ENCODE measurements at places on chromosomes 12 and 14. TPM values are rescaled to one million over a fixed set of nuclear protein-coding genes. Genes with fewer than 3 reads are reported as not detected.

DNA sequence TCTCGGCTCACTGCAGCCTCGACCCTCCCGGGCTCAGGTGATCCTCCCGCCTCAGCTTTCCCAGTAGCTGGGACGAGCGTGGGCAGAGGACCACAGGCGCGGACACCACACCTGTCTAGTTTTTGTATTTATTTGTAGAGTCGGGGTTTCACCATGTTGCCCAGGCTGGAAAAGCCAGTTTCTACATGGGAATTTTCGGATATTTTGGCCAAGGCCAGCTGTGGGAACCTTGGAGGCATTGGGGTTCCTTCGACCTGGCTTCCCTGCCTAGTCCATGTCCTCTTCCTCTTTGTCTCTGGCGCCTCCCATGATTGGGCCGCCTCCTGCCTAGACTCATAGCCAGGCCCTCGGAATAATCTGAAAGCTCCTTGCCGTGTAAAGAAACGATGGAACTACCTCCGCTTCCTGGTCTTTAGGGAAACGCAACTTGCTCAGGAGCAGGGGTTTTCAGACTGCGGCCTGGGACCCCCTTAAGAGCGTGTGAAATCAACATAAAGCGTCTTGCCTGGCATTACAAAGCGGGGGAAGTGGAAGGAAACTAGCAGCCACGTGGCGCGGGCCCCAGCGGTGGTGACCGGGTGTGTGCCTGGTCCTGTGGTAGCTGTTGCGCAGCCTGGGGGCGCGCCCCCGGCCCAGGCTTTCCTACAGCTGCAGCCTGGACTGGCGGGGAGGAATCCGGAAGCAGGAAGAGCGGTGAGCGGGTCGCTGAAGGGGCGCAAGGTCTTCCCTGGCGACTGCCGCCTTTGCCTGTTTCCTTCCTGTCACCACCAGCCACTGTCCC, 1.4 kb upstream of the HSP90AA1 start:
- DNase-seq: peak; percentile 36

The RTN1 gene
- total RNA-seq: not detected

The ZDHHC22 gene
- not detected for total RNA-seq

GRCh38 chr12:65826353-65827171, 2.3 kb downstream of the HMGA2 start:
- no peak for DNase-seq

- no peak for DNase-seq
These were observed 17.6 kb upstream of the CHST11 start for GRCh38 chr12:104439137-104439536.

The KIF26A gene
- 0.17 TPM for total RNA-seq

DNA sequence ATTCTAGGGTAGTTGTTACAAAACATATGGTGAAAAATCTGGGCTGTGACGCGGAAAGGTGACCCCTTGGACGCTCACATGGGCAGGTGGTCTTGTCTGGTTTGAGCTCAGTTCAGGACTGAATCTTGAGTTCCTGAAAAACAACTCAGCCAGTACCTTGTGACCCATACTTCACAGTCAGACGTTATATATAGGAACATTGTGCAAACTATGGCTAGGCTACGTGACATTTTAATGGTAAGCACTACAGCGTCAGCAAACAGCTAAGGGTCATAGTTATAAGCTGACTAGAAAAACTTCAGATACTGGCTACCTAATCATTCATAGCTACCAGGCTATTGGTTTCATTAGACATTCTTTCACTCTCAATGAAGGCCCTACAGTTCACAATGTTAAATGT, 14.8 kb upstream of the EDDM3A start:
- no peak for DNase-seq

The OR10G3 gene
- not detected for total RNA-seq

The C12orf54 gene
- total RNA-seq: not detected

The TRHDE gene
- total RNA-seq: not detected

- no peak for DNase-seq
These were observed 115.4 kb upstream of the BTG1 start for GRCh38 chr12:92261071-92261470.

The OTX2 gene
- not detected for total RNA-seq

DNA sequence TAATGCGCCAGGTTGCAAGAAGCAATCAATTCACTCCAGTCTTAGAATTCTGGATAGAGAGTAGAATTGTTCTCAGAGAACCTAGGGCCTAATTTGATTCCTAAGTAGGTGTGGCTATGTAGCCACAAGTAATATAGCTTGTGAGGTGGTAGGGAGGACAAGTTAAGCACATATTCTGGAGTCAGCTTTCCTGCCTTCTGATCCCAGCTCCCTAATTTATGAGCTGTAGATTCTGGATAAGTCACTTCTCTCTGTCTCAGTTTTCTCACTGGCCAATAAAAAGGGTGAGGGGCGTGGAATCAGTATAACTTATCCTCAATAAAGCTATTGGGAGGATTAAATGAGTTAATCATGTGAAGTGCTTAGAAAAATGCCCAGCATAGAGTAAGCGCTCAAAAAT, 3.0 kb upstream of the SNW1 start:
- no peak for DNase-seq

DNA sequence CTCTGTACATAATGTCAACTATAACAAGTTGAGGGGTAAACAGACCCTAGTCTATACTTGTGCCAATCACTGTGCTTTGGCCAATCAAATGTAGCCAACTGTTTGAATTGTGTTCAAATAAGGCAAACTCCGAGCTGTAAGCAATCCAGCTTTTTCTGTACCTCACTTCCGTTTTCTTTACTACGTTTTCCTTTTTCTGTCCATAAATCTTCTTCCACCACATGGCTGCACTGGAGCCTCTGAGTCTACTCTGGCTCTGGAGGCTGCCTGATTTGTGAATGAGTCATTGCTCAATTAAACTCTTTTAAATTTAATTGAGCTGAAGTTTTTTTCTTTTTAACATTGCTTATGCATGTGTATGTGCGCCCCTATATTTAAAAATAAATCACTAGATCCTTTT, 29.7 kb downstream of the CLEC1A start:
- DNase-seq: no peak

DNA sequence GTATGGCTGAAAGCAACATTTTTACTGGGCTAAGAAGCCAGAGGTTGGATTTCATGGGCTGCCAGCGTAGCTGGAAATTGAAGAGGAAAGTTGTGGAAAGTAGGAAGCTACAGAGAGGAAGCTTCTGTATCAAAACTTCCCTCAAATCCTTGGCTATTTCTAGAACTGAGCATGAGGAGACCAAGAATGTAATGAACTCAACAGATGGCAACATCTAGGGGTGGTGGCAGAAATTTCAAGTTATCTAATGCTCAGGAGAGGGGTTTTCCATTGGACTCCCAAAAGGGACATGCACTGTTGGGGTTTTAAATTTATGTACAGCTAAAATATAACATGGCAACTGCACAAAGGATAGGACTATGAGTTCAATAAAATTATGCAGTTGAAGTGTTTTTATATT, 151.3 kb downstream of the DHRS2 start:
- DNase-seq: no peak

DNA sequence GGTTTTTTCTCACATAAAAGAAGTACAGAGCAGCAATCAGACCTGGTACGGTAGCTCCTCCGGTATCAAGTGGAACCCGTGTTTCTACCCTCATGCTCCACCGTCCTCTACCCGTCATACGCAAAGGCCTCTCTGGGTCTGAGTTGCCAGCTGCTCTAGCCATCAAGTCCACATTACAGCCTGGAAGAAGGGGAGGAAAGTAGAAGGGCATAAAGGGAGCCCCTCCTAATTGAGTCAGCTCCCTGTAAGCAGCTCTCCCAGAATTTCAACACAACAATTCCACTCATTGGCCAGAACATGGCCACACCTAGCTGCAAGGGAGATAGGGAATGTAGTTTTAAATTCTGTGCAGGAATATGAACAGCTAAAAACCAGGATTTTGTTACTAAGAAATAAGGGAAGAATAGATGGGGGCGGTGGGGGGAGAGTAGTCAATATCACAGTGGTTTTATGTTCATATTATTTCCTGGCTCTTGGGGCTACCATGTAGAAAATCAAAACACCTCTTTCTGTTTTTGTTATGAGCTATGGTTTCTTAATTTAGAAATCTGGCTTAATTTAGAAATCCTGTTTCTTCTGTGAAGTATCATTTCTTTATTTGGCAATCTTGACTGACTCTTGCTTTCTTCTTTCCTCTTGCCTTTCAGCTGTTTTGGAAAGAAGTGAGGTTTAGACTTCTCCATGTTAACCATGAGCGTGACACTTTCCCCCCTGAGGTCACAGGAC, 103.9 kb downstream of the AKAP6 start:
- DNase-seq: no peak

The CCDC196 gene
- not detected for total RNA-seq

DNA sequence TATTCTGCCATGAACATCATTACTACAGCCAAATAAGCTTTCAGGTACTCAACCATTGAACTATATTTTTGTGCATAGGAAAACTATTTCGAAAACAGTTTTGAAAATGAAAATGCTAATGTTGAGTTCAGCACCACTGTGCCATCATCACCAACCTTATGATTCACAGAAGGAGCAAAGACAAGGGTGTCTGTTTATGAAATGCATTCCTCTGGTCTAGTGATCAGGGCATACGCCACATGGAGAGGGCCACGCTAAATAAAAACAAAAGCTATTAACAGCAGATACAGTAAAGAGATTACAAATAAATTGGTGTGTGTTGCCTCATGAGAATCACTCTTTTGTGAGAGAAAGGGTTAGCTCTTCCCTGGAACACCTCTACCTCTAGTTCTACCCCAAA, 43.2 kb upstream of the BMAL2 start:
- DNase-seq: no peak

DNA sequence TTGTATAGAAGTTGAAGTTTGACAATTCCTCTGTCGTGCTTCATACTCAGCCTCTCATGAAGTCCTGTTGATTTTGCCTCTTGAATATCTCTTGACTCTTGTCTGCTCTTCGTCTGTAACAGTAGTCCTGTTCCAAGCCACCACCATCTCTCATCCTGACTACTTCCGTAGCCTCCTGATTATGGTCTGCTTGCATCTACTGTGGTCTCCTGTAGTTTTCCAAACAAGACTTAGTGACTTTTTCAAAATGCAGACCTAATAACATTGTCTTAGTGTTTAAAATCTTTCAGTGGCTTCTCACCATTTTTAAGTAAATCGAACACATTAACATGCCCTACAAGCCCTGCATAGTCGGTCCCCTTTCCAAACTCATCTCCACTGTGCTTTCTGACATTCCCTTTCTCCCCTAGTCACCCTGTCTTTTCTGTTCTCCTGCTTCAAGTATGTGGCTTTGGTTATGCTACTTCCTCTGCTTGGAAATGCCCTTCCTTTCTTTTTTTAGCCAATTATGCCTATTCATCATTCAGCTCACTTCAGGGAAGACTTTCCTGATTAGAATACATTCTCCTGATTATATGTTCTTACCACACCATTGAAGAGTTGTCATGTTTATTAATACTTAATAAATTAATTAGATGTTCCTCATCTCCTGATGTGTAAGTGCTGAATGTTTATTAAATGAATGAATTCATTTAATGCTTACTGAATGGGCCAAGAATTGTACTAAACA, 2.0 kb downstream of the SCYL2 start:
- no peak for DNase-seq

DNA sequence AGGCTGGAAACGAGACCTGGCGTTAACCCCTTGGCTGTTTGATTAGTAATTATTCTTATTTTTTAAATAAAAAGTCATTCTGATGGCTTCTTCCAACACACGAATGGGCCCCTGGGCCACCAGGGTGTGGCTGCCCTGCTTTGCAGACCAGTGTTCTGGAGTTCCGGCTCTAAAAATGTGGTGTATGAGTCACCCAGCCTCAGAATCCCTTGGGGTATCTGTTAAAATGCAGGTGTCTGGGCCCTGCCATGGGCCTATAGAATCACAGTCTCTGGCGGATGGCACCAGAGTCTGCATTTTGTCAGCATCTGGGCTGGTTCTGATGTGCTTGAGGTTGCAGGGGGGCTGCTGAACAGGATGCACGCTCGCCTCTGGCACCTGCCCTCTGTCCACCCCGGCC, 2.5 kb upstream of the PSMC1 start:
- DNase-seq: no peak

GRCh38 chr12:113591480-113591974, 119.9 kb upstream of the LHX5 start:
- no peak for DNase-seq

- no peak for DNase-seq
These were observed 1.3 kb upstream of the GAS2L3 start for GRCh38 chr12:100572184-100572583.

GRCh38 chr14:30518867-30519560, 39.9 kb upstream of the G2E3 start:
- no peak for DNase-seq

The GDF3 gene
- not detected for total RNA-seq

DNA sequence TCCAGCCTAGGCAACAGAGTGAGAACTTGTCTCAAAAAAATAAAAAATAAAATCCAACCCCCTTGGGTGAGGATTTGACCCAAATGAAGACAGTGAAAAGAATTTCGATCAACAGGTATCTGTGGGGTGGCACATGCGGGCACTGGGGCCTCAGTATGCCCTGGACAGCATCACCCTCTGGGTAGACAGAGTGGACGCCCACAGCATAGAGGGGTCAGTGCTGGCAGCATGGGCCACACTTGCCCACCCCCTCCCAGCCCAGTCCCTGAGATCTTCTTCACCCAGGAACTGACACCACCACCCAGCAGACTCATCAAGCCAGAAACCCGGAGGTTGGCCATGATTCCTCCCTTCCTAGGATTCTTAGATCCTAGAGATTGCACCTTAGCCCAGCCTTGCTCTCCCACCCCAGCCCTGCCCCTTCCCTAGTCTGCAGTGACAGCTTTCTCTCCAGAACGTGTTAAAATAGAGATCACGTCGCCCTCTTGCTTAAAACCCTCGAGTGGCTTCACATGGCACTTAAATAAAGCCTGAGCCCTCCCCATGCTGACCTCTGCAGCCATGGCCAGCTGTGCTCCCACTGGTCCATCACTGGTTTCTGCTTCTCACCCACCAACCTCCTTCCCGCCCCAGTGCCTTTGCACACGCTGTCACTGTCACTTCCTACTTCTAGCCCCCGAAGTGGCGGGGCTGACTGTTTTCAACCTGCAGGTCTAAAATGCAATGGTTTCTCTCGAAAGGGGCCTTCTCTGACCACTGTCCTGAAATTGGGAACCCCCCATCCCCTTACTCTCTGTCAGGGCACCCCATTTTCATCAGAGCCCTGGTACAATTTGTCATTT, 26.2 kb upstream of the DYNC1H1 start:
- no peak for DNase-seq

- DNase-seq: peak; percentile 15
These were observed 19.5 kb upstream of the SPIC start for GRCh38 chr12:101455685-101456084.

The BCAT1 gene
- total RNA-seq: 3.4 TPM

GRCh38 chr12:57613427-57614109, 2.3 kb downstream of the ARHGEF25 start:
- no peak for DNase-seq

The GSKIP gene
- total RNA-seq: 9.3 TPM

- DNase-seq: no peak
These were observed 120.5 kb downstream of the SLC25A47 start for GRCh38 chr14:100443603-100444002.

The NUMB gene
- total RNA-seq: 54.1 TPM

DNA sequence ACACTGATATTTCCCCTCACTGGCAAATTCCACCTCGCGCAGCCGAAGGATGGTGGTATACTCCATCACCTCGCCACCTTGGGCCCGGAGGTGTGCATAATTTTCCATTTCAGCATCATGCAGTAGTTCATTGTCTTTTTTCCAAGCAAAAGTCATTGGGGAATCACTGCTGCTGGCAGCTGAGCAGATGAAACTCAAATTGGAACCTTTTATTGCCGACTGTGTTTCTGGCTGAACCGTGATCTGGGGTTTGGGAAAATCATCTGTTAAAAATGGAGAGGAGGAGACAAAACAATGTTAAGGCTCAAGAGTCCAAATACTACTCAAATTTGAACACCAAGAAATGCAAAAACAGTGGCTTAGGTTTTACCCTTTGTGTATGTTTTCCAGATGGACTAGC, 39.7 kb downstream of the LRIG3 start:
- DNase-seq: no peak

The IQSEC3 gene
- total RNA-seq: 2.0 TPM
